Neural progenitor cell (in vitro differentiated cells): ENCODE measurements at places on chromosomes 11 and 22.
A peak's percentile ranks its signal among the peaks of the same experiment; 100 is the strongest.

DNA sequence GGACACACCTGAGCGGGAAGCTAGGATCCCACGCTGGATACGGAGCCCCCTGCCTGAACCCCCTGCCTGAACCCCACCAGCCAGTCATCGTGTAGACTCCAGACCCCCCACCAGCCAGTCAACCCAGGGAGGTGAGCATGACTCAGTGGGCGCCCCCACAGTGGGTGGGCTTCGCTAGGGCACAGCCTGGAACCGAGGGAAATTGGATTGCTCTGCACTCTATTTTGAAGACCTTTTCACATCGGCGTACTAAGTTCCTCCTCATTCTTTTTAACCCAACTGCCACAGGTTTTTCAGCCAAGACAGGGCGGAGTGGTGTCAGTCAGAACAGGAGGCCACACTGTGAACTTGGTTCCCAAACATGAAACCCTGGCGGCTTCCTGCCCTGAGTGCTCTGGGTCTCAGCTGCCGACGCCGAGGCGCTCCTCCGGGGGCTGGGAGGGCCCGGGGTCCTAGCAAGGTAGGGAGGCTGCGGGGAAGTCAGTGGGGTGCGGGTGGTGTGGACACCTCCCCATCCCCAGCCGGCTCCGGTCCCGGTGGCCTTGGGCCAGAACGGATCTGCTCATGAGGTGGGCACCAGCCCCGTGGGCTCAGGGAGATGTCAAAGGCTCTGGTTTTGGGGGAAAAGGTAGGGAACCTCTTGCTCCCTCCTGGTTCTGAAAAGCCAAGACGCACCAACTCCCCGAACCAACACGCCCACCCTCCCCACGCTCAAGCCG lies 57.0 kb downstream of the BRD1 start:
- no peak for DNase-seq

DNA sequence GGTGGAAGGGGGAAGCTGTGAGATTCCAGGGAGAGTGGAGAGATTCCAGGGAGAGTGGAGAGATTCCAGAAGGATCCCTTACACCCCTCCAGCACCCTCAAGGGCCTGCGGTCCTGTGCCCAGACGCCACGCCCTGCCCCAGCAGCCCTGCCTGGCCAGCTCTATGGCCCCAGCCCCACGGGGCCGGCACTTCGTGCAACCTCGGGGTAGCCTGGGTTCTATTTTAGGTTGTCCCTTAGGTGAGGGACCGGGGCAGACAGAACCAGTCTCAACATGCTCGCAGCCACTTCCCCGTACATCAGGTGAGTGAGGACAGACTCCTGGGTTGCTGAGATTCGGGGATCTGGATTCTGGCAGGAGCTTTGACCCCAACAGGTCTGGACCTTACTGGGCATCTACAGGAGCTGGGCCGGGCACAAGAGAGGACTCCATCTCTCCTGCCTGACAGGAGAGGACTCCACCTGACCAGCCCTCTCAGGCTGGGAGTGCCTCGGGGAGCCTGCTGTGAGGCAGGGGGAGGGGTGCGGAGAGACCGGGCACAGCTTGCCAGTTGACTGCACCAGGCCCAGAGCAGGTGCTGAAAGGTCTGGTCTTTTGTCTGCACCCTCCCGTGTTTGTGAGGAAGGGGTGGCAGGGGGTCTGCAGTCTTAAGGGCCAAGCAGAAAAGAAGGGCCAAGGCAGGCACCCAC lies 8.5 kb upstream of the ADORA2A start:
- DNase-seq, result no peak

DNA sequence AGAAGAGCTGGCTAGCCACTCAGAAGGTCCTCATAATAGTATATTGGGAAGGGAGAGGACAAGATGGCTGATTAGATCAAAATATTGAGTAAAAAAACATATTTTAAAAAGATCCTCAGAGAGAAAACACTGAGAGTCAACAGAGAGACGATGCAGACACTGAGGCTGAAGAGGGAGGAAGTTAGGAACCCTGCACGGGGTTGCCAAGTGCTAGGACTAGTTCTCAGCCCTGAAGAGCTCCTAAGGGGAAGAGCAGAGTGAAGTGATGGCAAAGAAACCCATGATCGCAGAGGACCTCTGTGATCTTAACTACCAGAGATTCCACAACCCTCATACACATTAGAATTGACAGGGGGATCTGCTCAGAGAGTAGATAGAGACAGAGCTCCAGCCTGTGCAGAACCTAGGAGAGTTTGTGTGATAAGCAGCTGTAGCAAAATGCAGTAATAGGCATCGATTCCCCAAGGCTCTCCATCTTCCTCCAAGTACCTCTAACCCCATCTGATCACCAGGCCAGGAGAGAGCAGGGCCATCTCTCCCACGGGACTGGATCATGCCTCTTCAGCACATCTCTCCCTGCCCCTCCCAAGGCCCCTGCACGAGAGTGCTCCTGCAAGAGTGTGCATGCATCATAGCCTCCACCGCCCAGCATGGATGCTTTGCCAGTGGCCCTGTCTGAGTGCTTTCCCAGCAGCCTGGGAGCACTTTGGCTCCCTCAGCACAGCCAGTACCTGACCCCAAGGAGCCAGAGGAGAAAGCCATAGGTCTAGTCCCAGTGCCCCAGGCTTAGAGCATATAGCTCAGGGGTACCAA lies 41.2 kb upstream of the ARL14EP start:
- no peak for DNase-seq

GRCh38 chr11:111735262-111736116 lies 30.7 kb downstream of the PPP2R1B start:
- no peak for DNase-seq

GRCh38 chr11:45446434-45446833 lies 160.3 kb upstream of the SYT13 start:
- DNase-seq, result no peak

GRCh38 chr22:28500006-28500405 lies 179.6 kb downstream of the TTC28 start:
- no peak for DNase-seq

- no peak for DNase-seq
Measured at GRCh38 chr22:28658448-28658847, 21.2 kb downstream of the TTC28 start.

DNA sequence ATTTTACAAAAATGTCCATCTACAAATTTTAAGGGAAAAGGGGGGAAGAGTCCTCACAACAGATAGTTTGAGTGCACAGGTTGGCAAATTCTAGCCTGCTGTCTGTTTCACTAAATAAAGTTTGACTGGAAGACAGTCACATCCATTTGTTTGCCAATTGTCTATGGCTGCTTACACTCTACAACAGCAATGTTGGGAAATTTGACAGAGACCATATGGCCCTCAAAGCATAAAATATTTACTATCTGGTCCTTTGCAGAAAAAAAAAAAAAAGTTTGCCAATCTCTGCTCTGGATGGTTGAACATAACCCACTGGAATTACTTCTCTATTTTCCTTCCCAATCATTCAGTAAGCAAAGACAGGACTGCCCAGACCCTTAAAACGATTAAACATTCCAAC lies 88.2 kb downstream of the FCHSD2 start:
- no peak for DNase-seq

DNA sequence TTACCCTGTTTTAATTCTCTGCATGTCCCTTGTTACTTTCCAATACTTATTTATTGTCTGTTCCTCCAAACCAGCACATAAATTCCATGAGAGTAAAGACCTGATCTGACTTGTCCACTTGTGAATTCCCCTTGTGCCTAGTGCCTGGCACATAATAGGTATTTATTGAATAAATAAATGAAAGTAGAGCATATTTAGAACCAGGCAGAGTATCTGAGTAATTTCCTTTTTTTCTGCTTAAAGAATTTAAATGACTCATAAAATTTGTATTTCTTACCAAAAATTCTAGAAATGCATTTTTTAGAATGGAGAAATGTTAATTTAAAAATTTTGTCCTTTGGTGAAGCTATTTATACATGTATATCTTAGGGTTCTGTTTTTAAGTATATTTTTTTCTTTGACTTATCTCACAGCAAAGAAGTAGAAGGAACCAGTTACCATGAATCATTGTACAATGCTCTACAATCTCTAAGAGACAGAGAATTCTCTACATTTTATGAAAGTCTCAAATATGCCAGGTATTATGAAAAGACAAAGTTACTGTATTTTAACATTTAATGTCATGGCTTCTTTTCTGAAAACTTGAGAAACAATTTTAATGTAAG lies 96.8 kb downstream of the ATM start:
- no peak for DNase-seq

- DNase-seq, result no peak
Measured at GRCh38 chr11:46363455-46364005, 16.3 kb downstream of the DGKZ start.

DNA sequence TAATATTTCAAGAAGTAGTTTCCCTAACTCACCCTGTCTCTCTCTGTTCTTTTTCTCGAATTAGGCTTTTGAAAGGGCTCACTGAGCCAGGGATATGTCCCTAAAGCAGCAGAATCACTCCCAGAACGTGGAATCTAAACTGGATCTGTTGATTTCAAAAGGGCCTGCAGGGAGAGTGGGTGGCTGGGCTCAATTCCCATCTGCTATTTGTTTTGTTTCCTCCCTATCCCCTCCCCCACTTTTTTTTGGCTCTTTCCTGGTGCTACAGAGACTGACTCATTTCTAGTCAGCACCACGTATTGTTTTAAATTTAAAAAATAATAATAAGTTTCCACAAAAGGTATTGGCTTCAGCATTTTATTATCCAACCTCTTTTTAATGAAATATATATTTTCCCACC lies 961.5 kb downstream of the FAM181B start:
- peak; percentile 45 for DNase-seq
